ENCODE measurements at places on chromosomes 12 and 14.
A peak's percentile ranks its signal among the peaks of the same experiment; 100 is the strongest.

- DNase-seq: no peak
These were observed 30.3 kb downstream of the PITPNM2 start for GRCh38 chr12:123120452-123121166.

GRCh38 chr14:60654334-60654821 lies 5.1 kb upstream of the SIX1 start:
- no peak for DNase-seq

DNA sequence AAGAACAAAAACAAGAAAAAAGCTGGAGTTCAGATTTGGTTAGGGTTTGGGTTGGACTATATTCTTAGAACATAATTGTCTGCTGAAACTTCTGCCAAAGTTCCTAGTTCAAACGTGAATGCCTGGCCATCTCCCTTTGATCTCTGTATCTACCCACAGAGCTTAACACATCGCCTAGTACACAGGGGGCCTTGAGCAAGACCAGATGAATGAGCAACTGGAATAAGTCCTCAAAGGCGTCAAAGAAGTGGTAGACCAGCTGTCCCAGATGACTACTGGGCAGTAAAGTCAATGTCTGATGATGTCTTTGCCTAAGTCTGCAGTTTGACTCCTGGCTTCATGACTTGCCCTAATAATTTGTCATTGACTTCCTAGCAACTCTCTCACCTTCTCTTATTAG lies 13.9 kb upstream of the STAB2 start:
- DNase-seq: no peak

DNA sequence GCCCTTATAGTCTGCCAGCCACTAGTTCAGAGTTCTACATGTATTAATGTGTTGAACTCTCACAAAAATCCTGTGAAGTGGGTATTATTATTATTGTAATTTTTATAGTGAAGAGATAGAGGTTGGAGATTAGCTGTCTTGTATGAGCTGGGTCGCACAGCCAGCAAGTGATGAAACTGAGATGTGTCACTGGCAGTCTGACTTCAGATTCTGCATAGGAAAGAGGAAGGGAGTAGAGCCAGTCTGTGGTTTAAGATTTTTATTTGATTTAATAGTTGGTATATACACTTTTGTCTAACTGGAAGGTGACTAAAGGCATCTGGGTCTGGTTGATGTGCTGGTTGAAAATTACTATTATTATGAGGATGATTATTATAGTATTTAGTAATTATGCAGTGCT lies 5.8 kb upstream of the FRS2 start:
- DNase-seq: no peak

GRCh38 chr12:96194971-96195844 lies 1.0 kb downstream of the ELK3 start:
- peak; percentile 92 for DNase-seq

DNA sequence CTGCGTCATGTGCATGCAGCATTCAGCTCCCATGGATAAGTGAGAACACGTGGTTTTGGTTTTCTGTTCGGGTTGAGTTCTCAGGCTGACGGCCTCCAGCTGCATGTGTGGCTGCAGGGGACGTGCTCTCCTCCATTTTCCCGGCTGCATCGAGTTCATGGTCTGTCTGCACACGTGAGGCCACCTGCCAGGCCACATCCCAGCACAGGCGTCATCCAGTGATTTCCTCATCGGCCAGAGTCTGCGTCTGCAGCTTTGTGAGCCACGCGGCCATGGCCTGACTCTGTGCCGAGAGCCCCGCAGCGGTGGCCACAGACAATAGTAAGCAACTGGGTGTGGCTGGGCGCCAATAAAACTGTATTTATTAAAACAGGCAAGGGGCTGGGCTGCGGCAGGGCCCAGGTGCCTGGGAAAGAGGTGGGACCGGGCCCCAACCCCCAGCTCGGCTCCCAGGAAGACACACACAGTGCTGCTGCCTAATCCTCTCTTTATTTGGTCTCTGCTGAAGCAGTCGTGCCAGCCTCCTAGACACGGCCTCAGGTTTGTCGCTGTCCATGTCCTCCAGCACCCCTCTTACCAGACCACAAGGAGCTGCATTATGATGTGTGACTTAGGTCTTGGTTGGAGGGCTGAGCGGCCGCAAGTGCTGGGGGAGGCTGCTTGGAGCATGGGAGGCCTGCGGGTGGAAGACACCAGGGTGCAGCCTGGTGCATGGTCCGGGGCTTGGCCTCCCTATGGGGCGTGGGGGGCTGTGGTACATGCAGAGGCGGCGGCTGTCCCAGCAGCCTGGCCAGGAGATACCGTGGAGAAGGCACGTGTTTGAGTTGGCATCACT lies 52.0 kb downstream of the NOC4L start:
- DNase-seq: peak; percentile 4

DNA sequence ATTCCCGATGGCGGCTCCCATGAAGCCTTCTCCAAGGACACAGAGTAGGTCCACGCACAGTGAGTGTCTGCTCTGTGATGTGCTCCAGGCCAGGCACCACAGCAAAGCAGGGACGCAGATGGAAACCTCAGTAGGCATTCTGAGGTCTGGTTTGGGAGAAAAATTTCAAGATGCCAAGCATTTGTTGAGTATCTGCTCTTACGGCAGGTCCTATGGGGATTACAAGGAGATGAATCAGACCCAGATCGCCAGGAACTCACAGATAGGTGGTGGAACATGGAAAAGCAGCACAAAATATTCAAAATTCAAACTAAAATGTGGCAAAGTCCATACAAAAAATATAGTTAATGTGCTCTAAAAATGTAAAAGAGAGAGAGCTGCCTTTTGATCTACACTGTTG lies 684.9 kb upstream of the TMEM132C start:
- DNase-seq: peak; percentile 40

DNA sequence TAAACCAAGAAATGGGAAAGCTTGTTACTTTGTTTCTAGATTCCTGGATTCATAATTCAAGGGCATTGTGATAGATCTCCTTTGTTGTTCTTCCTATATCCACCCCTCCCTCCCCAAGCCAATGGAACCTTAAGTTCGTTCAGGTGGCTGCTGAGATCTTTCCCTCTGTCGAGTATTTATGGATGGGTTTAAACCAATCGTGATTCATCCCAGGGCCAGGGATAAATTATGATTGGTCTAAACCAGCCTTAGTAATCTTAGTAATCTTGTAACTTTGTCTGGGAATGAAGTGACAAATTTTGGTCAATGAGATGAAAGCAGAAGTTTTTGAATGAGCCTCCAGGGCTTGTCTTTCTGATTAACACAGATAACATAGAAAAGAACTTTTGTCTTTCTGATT lies 56.1 kb upstream of the PCED1B start:
- DNase-seq: no peak

DNA sequence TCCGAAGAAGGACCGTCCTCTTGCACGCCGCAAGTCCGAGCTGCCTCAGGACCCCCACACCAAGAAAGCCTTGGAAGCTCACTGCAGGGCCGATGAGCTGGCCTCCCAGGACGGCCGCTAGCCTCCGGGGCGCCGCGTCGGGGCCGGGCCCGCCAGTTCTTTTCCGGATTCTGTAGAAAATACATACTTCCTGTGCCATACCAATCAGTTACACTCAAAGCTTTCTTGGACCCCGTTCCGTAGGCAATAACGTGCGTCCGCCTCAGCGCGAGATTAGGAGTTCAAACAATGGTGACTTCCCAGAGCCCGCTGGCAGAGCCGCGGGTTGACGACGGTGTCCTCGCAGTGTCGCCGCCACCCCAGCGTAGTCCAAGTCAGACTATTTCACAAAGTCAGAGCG lies 39.2 kb upstream of the DYNC1H1 start:
- no peak for DNase-seq

GRCh38 chr12:2075508-2076195 lies 22.9 kb downstream of the CACNA1C start:
- DNase-seq: no peak

DNA sequence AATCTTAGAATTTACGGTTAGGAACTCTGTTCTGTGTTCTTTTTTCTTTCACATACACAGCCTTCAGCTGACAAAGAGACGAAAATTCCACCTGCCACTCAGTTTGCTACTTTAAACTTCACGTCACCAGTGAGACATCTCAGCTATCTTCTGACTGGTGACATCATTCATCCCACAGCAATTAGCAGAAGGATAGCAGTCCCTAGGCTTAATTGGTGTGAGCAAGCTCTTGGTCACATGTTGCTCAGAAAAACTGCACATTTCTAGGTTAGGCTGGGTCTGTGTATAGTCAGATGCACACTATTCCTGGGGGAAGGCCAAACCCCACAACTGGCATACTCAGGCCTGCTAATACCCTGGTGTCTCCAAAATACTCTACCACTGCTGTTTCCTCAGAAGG lies 23.9 kb downstream of the SLC7A7 start:
- DNase-seq: peak; percentile 80

DNA sequence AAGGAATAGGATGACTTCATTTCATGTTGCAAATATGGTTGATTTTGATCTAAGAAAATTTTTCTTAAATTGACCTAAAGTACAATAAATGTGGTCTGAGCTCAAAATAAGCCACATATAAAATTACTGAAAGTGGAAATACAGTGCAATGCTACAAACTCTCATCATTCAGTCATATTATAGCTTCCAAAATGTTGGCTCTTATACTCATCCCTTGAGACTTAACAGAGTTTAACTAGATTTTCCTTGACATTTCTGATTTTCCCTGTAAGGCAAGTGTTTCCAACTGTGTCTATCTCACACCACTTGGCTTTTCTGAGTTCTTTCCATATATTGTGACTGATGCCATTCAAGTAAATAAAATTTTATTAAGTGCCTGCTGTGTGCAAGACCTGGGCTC lies 123.7 kb upstream of the NTF3 start:
- no peak for DNase-seq

- no peak for DNase-seq
These were observed 1063.9 kb downstream of the SLC6A15 start for GRCh38 chr12:83848702-83849101.

DNA sequence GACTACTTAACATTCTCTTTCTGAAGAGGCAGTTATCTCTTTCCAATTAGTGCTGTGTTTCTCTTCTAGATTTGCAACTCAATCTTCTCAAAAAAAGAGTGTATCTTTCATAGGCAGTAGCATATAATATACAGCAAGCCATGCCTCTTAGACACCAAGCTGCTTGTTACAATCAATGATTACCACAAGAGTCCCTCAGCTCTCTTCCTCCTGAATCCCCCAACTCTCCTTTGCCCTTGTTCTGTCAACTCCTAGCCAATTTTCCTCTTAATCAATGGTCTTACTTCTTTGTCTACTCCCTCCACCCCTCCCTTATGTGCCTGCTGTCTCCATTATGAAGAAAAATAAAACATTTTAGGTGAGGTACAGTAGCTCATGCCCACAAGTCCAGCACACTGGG lies 2.6 kb downstream of the TMTC1 start:
- no peak for DNase-seq

- DNase-seq: peak; percentile 10
These were observed at the start of gene TMEM63C for GRCh38 chr14:77181603-77182437. Gene TMEM63C, plus strand, starts transcription at chr14:77181798. Its CDS starts 37,016 bp downstream, at chr14:77218814.

DNA sequence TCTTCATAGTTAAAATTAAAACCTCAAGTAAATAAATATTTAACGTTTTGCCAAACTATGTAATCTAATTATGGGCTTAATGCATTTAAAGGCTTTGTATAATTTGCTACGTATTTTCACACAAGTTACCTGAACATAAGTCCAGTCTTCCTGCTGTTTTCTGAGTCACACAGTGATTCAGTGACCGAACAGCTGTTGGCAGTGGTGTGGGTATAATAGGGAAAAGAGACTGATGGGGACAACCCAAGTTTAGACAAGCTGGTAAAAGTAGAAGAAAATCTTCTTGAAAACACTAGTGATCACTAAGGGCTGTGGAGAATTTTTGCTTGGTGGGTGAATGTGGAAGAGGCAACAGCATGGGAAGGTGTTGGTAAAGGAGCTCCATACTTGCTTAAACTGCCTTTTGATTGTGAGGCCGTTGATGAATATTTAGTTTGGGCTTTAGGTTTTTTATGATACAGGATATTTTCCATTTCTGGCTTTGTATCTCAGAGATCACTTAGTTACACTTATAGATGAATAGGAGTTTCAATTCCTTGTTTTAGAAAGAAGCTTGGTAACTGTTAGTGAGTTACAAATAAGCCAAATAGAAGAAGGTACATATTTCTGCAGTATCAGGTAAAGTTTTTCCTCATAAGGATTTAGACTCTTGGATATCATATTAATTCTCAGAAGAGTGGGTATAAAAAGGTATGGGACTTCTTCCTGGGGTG lies 23.9 kb downstream of the LRRK2 start:
- DNase-seq: peak; percentile 12

GRCh38 chr14:69980457-69981425 lies 101.5 kb downstream of the SMOC1 start:
- no peak for DNase-seq

DNA sequence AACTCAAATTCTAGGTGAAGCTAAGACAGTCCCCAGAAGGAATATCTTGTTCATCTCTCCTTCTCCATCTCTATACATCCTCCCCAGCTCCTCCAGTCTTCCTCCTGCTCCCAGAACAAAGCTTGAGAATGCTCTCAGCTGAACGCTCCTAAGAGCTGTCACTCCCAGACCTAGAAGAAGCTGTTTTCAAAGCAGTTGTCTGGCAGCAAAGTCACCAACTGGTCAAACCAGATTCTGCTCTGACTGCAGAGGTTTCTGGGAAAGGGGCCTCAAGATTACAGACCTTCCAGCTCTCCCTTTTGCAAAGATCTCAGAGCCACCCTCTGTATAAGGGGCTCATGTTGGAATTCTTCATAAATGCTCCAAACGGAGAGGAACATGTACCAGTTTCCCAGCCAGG lies 9.6 kb upstream of the HSPB8 start:
- no peak for DNase-seq

GRCh38 chr12:42612231-42612613 lies 22.7 kb upstream of the PRICKLE1 start:
- peak; percentile 30 for DNase-seq

DNA sequence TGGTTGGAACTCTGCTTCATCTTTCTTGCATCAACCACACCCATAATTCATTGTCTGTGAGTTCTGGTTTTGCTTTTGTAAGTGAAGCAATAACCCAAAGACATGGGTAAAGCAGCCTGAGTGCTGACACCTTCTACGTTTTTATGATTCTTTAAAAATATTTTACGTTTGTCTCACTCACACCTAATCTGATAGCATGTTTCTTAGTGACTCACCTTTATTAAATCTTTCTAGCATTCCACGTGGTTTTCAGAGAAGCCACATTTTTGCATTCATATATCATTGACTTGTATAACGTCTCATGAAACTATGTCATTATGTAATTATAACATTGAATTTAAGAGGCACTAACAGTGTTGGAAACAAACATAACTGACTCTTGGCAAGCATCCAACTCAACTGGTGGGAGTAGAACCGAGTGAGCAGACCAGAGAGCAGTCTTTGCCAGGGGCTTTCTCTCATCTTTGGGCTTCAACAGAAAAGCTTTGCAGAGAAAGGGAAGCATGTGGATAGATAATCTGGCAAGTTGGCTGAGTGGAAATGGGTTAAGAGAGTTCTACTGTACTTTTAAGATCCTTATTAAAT lies 118.8 kb downstream of the TPH2 start:
- DNase-seq: peak; percentile 50
